ENCODE measurements at places on chromosomes 12 and 14. TPM values are rescaled to one million over a fixed set of nuclear protein-coding genes. Genes with fewer than 3 reads are reported as not detected.

GRCh38 chr14:68897559-68898155 is 81.4 kb downstream of the ACTN1 start:
- DNase-seq: no peak

DNA sequence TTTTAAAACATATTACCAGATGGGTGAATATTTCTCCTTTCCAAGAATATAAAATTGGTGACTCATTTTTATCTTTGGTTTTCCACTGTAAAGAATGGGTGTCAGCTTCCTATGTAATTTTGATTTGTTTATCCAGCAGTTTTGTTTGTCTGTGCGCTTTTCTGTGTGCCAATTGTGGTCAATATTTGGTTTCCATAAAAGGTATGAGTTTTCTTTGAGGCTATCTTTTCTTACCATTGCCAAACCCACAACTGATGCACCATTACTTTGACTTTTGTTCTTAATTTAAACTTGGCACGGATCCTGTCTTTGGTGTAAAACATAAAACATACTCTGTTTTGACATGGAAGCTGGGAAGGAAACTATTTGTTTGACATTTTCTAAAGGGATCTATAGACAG is 78.8 kb upstream of the NAV3 start:
- DNase-seq: no peak

The RNU4-1 gene
- 1,409 TPM for total RNA-seq

The GALNT8 gene
- 0.76 TPM for total RNA-seq

DNA sequence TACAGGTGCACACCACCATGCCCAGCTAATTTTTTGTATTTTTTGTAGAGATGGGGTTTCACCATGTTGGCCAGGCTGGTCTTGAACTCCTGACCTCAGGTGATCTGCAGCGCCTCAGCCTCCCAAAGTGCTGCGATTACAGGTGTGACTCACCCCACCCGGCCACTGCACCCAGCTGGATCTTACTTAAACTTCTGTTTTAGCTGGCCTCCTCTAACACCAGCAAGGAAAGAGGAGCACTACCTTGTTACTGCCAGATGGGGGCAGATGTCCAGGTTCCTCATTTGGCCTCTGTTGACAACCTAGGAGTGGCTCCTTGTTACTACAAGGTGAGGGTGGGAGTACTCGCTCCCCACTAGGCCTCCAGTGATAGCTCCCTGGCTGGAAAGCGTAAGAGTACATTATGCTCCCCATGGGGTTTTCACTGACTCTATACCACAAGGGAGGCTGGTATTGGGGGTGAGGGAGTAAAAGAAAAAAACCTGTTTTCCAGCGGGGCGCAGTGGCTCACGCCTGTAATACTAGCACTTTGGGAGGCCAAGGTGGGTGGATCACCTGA is 13.2 kb upstream of the ARF6 start:
- DNase-seq: peak; percentile 73

DNA sequence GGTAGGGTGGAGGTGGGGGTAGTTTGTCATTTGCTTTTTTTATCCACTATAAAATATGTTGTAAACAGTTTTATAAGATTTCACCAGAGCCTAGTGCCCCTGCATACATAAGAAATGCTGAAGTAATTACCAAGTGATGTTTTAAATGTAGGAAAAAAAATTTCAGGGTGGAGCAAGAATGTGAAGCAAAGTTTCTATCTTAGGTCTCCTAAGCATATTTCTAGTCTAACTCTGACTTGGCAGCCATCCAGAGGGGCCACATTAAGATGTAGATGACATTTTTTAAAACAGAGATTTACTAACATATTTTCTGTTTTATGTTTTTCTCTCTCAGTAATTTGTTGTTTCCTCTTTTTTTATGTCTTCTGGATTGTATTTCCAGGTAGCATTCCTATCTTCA is 15.8 kb upstream of the KRAS start:
- DNase-seq: no peak

The PTPRR gene
- not detected for total RNA-seq

GRCh38 chr14:57578801-57579200 is 85.1 kb upstream of the CCDC198 start:
- DNase-seq: no peak

The LYZ gene
- not detected for total RNA-seq

- DNase-seq: no peak
Measured at GRCh38 chr14:101019541-101019940, 116.0 kb upstream of the RTL1 start.

DNA sequence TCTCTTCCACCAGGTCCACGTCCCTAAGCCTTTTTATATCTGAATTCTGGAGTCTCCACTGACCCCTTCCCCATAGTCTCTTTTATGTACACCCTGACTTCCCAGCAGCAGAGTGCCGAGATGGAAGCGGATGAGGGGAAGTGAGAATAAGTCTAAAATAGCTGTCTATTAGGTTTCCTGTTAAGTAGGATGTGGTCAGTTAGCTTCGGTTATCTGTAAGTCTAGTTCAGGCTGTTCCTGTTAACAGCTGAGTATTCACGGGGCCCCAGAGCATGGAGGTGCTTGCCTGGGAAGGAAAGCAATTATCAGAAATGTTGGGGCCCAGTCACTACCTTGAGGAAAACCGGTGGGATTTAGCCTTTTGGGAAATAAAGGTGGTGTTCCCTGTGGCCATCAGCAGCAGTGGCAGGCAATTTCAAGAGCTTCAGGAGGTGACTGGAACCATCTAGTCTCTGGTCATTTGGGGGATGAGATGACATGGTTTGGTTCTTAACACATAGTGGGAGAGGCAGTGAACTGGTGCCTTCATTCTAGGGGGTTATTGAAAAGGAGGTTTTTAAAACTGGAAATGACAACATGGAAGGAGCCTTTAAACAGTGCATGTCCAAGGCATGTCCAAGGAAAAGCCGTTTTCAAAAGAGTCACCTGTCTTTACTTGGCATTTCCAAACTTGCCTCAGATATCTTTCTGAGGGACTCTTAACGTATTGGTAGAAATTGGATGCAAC is 21.8 kb downstream of the CHST11 start:
- peak; percentile 45 for DNase-seq

DNA sequence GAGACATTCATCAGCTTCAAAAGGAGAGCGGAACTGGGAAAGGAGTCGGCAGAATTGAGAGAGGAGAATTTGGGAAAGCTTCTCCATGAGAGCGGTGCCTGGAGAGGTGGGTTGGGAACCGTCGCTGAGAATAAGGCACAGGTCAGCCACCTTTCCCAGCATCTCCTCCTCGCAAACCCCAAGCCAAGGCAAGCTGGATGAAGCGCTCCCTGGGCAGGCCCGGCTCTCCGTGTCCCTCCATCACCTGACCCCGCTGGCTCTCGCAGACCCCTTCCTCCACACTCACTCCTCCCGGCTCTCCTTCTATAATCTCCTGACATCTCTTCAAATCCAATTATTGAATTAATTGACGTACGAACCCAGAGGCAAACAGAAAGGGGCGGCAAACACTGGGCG is 18.9 kb upstream of the ATP5MC2 start:
- no peak for DNase-seq

DNA sequence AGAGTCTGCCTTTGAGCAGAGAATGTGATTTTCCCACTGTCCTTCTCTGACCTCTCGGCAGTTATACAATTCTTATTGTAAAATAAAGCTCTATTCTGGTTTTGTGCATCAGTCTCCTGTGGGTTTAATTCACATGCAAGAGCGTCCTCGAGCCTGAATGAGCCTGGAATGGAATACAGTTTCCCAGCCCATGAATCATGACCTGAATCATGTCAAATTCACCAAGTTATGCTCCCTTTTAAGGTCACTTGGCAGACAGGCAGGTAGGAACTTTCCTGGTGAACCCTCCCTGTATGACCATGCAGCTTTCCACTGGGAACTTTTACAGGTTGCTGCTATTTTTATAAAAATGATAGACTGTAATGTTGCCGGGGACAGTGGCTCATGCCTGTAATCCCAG is 41.7 kb downstream of the BICD1 start:
- no peak for DNase-seq

The ADAMTS20 gene
- total RNA-seq: not detected

All from activated CD8-positive, alpha-beta T cell treated with anti-CD3 and anti-CD28 coated beads, Interleukin-2, amount 10 ng/mL, durations not matched to agents 7 days and 5 days (primary cell).